ENCODE measurements at places on chromosomes 5 and 9.

DNA sequence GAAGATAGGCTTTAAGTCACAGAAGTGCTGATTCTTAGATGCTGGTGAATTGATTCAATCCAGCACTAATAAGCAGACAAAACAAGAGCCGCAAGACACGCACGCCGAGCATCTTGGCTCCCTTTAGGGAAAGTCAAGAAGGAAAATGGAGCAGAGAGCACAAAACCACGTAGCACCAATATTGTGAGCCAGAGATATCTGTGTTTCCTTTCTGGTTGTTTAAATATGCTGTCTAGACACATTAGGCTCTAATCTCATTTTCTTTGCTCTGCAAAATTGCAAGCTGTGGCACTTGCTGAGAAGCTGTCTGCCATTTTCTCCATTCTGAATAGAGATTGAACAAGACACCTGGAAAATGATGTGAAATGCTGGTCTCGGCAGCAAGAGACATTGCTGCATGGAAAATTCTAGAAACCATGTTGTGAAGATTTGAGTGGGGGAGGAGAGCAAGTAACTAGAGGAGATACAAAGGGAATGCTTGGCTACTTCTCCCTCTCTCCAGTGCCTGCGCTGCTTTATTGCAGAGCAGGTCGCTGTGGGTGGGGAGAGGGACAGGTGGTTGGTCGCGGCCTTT, 336.3 kb downstream of the MED10 start:
- DNase-seq, result no peak

GRCh38 chr5:54329731-54330709, 19.6 kb upstream of the ARL15 start:
- no peak for DNase-seq

- DNase-seq, result no peak
Observed at GRCh38 chr9:134182554-134183085, 18.3 kb upstream of the RNU6ATAC start.

DNA sequence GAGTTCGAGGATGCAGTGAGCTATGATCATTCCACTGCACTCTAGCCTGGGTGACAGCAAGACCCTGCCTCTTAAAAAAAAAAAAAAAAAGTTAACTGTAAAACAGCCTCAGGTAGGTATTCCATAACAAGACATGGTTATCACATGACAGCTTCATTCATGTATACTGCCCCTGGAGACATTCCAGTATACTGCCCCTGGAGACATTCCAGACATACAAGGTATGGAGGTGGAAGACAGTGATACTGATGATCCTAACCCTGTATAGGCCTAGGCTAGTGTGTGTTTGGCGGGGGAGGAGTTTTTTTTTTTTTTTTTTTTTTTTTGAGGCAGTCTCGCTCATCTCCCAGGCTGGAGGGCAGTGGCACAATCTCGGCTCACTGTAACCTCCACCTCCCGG, 105.5 kb downstream of the RICTOR start:
- DNase-seq, result no peak

DNA sequence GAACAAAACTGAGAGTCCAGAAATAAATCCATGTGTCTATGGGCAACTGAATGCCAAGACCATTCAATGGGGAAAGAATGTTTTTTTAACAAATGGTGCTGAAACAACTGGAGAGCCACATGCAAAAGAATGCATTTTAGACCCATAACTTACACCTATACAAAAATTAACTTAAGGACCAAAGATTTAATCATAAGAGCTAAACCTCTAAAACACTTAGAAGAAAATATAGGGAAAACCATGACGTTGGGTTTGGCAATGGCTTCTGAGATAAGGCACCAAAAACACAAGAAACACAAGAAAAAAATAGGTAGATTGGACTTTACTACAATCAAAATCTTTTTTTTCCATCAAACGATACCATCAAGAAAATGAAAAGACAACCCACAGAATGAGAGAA, 48.4 kb upstream of the ANKRD33B start:
- no peak for DNase-seq

DNA sequence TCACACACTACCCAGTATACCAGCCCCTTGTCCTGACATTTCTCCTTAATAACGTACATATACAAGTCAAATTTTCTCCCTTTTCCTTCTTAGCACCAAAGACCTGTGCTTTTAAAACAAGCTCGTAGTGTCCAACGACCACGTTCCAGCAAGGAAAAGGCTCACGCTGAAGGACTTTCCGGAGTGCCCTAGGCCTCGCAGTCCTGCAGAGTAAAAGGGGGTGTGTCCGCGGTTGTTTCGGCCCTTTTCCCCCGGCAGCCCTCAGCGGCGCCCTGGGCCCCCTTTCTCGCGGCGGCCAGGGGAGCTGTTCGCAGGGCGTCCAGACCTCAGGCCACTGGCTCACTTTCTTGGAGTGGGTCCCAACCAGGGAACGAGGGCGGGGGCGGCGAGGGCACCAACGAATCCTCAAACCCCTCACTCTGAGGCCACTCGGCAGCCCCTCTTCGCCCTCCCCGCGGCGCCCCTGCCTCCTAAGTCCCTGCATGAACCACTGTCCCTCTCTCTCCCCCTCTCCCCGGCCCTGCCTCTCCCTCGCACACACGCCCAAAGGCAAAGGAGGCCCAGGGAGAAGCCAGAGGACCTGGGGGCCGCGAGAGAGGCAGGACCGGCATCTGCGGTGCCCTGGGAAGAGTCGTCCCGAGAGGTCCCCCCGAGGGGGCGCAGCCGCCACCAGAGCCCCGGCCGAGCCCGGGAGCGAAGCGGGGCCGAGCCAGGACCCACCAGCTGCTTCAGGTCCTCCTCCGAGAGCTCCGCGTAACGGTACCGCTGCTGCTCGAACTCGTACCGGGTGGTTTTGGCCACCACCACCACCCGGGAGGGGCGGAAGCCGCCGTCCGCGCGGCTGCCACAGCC, 720 bp downstream of the NADK2 start:
- DNase-seq, result no peak

DNA sequence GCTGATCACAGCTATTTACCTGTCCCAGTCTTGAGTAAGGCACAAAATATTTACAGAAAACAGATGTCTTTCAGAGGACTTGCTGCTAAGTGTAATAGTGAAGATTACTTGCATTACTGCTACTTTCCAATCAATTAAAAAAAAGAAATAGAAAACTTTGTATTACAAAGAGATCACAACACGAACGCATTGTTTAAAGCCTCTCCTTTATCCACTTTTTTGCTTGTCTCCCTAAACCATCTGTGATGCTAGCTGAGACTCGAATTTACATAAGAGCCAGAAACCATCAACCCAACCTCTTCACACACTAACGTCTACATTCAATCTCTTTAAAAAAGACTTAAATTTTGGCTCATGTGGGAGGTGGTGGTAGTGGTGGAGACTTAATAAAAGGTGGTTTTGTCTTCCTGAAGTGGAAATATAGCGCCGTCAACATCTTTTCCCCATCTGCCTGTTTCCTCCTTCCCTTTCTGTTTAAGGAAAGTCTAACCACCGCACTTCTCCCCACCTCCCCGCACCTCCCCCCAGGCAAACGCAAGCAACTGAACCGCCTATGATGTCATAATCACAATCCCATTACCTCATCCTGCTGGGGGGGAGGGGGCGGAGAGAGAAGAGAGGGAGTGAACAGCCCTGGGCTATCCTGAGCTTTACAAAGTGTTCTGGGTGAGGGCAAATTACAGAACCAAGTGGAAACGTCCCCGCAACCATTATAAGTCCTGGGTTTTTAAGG, 948 bp upstream of the FAM53C start:
- no peak for DNase-seq

GRCh38 chr5:139649082-139649991, 1.2 kb downstream of the CXXC5 start:
- DNase-seq, result no peak

DNA sequence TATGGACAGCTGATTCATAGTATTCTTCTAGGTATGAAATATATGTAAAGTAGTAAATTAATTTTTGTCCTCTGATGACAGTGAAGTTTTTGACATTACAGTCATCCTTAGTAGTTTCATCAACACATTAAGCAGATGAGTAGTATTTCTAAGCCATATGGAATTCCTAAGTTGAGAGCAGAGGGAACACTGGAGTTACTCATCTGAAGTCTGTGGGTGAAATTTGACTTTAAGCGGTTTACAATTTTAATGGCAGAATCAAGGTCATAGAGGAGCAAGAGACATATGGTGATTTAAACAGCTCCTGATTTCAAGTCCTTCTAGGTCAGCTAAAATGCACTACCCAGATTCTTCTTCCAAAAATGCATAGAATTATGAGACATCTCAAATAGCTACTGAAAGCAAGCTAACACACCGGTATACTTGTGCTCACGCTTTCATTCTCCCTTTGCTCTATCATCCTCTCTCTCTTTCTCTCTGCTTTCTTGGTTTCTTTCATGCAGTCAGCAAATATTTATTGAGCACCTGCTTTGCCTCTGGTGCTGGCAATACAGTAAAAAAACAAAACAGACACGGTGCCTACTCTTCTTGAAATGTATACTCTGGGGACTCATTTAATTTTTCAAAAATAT, 235.9 kb downstream of the FER start:
- DNase-seq, result no peak

DNA sequence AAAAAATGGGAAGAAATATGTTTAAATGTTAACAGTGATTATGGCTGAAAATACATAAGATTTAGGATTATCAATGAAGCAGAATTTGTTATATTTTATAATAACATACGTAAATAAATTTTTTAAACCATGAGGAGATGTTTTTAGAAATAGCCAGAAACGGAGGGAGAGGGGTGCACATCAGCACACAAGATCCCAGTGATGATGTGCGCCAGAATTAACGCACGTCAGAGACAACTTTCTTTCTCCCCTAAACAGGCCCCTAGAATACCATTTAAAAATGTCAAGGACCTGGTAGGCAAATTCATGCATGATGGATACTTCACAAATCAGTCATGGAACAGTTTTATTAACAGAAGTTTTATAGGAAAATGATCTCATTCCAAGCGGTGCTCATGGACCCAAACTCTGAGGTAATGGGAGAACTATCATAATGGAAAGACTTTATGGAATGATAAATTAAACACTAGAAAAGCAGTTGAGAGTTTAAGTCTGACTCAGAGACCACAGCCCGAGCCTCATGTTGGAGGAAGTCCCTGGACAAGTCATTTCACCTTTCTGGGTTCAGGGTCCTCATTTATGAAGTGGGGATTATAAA, 258.9 kb upstream of the GAS1 start:
- no peak for DNase-seq
